ENCODE measurements at places on chromosomes 4 and X.
A peak's percentile ranks its signal among the peaks of the same experiment; 100 is the strongest.

GRCh38 chr4:632196-632790 is 6.9 kb downstream of the PDE6B start:
- DNase-seq = no peak

DNA sequence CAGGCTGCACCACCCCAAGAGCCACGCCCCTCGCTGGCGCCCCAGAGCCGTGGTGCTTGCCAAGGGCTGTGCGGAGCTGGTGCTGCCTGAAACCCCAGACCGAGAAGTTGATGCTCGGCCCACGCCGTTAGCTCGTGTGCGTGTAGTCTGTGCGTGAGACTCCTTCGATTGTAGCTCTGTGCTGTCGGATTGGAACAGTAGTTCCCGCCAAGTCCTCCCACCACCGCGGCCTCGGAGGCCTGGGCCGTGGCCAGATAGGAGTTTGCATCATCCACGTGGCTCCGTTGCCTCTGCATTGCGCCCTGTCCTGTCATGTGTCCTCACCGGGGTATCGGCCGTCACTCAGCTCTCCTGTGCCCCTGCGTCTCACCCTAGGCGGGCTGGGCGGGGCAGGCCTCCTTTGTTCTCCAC is 24.2 kb downstream of the TNIP2 start:
- no peak for DNase-seq

GRCh38 chrX:5458300-5458842 is 770.3 kb downstream of the NLGN4X start:
- DNase-seq = no peak

- DNase-seq = no peak
Observed at GRCh38 chrX:150060406-150060805, 122.1 kb upstream of the EOLA2 start.

DNA sequence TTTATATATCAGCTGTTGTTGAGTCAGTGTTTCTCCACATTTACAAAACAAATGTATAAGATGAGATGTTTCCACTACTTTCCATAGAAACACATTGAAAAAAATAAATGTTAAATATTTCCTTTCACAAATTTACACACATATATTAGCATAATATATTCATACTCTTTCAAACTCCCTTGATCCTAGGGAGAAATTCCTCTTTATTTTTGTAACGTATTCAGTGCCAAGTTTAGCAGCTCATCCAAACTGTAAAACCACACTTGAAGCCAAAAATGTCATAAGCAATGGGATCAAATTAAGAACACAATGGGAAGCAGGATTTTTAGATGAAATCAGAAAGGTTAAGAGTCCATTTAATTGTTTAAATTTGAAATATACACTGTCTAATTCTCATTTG is 381.1 kb upstream of the MAD2L1 start:
- no peak for DNase-seq

GRCh38 chrX:19840899-19841648 is 46.3 kb downstream of the SH3KBP1 start:
- no peak for DNase-seq

- no peak for DNase-seq
Observed at GRCh38 chr4:73600954-73601353, 19.3 kb downstream of the RASSF6 start.

- no peak for DNase-seq
Observed at GRCh38 chr4:73499996-73500765, 18.6 kb downstream of the AFM start.

- no peak for DNase-seq
Observed at GRCh38 chr4:125781651-125782050, 466.9 kb downstream of the FAT4 start.

GRCh38 chrX:7216981-7217587 is 69.1 kb upstream of the PUDP start:
- DNase-seq = no peak

DNA sequence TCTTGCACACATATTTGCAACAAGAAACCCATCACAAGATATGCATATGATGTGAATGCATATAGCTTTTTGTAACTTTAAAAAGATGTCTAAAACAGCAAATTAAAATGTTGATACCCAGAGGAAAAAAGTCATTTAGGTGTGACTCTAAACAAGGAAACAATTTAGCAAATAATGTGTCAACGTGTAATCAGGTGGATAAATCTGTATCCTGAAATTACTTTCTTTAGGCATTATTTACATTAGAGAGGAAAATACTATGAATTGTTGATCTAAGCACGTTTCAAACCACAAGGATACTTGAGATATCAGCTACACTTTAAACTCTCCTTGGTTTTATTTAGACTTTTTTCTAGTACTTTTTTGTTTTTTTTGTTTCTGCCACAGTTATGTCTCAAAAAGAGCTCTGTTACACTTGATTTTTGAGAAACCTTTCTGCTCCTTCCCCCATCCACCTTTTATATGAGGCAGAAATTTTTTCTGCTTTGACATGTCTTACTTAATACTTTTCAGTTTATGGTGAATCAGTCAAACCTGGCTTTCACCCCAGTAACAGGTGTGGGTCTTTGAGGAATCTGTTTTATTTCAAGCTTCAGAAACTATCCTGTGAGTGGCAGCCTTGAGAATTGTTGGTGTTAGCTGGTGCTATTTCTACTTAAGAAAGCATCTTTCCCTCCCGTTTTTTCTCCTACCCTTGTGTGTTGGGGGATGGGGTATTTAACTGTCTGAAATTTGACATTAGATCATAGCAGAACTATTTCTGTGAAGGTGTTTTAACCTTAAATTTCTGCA is 1.9 kb downstream of the NPNT start:
- DNase-seq = no peak

- no peak for DNase-seq
Observed at GRCh38 chr4:26727844-26728243, 132.8 kb upstream of the STIM2 start.

- no peak for DNase-seq
Observed at GRCh38 chr4:141132072-141132708, 1.1 kb downstream of the RNF150 start.

DNA sequence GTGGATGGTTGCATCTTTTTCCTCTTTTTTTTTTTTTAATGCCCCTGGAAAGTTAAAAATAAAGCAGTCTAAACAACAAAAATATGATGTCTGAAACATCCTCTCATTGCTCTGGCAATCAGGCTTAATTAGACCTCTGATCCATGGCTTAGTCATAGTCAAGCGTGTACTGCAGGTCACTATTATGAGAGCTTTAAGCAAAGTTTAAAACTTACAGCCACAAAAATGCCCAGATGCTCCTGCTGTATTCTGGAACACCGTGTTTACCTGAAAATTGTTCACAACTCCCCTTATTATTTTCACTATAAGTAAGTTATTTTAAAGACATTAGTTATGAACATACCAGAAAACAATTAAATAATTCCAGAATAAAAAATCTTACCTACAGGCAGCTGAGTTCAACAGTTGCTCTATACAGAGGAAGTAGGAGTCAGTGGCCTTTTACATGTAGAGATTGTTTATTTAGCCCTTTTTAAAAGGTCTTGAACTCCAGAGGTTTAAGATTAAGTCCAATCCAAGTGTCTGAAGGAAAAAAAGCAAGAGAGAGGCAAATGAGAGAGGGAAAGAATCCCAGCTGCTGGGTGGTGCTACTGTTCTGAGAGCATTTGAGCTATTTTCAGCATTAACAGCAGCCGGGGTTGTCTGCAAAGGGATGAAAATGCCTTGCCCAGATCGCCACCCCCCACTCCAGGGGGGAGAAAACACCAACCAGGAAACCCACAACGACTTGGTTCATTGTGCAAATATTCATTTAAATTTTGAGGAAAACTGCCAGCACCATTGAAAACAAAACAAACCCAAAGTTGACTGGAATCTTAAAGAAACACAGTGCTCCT is 36.9 kb downstream of the SORBS2 start:
- no peak for DNase-seq

DNA sequence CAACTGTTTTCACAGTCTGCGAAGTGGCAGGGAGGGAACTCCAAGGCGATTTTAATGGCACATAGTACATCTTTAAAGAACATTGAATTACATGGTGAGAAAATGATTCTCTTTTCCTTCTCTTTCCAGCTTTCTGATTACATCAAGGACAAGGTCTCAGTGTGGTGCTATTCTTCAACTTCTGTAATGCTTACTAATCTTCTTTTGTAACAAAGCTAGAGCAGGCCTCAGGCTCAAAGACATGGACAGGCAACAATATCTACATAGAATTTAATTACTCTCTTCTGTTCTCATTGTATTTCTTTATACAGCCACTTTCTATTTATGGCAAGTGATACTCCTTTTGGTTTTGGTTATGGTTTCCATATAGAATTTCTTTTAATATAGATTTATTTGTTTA is 48.4 kb downstream of the RTL5 start:
- DNase-seq = no peak

DNA sequence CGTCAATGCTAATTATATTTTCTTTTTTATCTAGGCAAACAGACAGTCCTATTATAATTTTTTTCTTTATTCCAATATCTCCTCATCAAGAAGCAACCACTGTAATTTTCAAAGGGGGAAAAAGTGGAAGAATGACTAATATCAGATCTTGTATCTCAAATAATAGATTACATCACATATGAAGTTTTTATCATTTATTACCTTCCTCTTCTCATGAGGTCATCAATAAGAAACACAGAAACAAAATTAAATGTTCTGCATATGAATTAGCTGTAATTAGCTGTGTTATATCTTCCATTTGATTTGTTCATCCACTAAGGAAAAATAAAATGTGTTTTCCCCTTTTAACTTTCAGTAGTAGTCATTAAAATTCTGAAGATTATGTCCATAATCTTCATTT is 14.3 kb downstream of the PRSS12 start:
- DNase-seq = no peak

DNA sequence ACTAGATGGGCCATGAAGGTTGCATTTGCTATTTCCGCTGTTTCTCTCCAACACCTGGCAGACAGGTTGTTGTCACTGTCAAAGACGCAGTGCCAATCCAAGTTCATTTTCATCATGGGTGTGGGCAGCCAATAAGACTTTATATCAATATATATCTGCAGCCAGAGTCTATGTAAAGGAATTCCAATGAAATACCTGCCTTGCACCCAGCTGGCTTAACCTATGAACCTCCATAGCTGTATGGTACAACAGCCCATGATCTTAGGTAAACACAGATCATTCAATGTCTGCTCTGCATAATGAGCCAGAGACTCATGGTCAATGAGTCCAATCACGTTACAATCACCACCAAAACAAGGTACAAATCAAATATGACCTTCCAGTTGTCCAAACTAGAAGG is 37.7 kb upstream of the ADGRA3 start:
- no peak for DNase-seq

DNA sequence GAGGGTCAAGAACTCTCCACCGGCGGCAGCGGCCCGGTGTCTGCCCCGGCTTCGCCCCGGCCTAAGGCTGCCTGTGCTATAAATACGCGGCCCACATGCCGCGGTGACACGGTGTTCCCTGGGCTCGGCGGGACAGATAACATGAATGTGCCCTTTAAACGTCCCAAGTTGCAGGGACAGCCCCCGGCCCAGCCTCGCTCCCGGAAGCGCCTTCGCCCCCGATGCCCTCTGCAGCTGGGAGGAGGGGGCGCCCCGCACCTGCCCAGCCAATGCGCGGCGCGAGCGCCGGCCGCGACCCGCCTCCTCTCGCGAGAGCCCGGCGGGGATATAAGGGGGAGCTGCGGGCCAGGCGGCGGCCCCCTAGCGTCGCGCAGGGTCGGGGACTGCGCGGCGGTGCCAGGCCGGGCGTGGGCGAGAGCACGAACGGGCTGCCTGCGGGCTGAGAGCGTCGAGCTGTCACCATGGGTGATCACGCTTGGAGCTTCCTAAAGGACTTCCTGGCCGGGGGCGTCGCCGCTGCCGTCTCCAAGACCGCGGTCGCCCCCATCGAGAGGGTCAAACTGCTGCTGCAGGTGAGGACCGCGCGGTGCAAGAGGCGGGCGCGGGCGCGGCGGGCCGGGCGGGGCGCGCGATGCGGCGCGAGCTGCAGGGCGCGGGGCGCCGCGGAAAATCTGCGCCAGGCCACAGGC is at the start of gene SLC25A4:
Gene SLC25A4, plus strand, starts transcription at position 355 of the 689 bp plus-strand sequence. Its CDS starts 107 bp downstream, at position 462.
- peak; percentile 76 for DNase-seq

DNA sequence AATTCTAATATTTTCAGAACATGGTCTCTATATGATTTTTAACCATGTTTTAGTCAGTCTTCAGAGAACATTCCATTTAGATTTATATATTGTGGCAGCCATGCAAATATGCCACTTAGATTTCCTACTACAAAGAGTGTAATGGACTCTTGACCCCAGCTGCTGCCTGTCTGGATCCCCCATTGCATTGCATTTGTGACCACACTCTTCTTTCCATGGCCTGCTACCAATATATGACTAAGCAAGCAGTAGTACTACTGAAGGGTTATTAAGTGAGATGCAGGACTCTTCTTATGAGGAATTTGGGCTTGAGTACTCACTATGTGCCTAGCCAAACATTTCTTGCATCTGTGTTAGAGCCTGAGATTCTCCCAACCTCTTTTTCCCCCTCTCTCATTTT is 306.8 kb downstream of the PDHA2 start:
- no peak for DNase-seq

- no peak for DNase-seq
Observed at GRCh38 chrX:48785186-48785539, 1.2 kb upstream of the GATA1 start.

GRCh38 chr4:52358883-52359321 is 300.2 kb downstream of the USP46 start:
- no peak for DNase-seq

- DNase-seq = no peak
Observed at GRCh38 chr4:42397635-42398170, 415 bp downstream of the SHISA3 start.

DNA sequence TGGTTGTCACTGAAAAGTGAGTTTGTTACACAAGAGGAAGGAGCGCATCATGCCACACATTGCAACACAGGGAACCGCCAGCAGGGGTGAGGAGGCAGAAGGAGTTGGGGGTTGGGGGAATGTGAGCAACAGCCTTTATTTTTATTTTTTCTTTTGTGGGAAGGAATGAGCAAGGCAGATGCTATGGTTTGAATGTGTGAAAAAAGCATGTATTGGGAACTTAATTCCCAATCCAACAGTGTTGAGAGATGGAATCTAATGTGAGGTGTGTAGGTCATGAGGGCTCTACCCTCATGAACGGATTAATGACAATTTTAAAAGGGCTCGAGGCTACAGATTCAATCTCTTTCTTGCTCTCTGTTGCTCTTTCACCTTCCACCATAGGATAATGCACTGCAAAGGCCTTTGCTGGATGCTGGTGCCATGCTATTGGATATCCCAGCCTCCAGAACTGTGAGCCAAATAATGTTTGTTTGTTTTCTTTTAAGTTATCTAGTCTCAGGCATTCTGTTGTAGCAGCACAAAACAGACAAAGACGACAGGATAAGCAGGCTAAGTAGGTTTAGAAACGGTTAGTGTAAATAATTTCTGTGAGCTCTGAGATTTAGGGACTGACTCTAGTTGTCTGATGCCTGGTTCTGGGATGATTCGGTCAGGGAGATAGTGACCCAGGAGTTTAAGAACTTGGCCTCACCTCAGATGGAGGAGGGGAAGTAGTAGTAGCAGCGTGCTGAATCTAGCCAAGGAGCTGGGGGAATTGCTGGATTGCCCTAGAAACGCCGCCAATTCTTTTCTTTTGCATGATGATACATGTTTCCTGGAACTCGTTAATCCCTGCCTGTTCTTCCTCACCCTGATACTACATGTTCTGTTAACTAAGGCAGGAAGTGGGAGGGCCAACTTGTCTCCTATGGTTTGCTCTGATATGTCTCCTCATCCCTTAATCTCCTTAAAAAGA is 156.6 kb upstream of the CTSO start:
- no peak for DNase-seq

Data from stimulated activated CD4-positive, alpha-beta T cell treated with anti-CD3 and anti-CD28 coated beads, TNF-alpha, amount 100 ng/mL, for 1 hour (primary cell).